ENCODE measurements at places on chromosomes 3 and 15.

GRCh38 chr3:121836481-121836880 lies 1.5 kb downstream of the EAF2 start:
- DNase-seq: no peak

- DNase-seq: no peak
Measured at GRCh38 chr3:123047062-123047319, 19.4 kb upstream of the SEMA5B start.

DNA sequence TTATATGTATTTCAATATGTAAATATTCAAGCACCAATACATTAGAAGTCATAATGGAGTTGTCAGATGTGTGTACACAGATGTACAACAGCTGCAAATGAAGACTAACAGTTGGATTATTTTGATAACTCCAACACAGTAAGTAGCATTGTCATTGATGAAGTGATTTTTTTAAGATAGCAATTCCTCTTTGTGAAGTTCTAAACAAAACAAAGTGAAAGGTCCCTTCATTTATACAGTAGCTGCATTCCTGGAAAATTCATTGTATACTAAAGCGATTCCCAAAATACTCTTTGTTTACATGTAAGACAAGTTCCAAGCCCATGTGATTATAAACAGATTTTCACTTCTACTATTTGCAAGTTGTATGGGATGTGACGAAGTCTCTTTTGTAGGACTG lies 114.7 kb downstream of the B3GALNT1 start:
- no peak for DNase-seq

DNA sequence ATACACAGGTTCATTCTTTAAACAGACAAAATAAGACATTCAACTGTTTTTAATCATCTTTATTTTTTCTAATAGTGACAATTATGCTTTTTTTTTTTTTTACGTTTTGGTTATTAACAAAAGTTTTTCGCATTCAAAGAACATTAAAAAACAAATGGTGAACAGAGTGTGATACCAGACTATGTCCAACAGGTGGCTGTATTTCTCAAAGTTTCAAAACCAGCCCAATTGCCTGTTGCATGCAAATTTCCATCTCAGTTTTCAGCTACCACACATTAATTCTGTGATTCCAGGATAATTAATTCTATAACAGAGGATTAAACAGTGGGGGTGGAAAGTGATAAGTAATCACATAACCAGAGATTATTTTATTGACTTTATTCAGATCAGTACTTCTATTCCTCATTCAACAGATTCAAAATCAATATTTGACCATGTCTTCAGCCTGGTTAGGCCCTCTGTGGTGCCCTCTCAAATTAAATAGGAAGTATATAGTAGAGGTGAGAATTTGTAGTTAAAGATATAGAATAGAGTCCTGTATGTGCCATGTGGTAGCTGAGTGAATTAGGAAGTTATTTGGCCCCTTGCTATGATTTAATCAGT lies 122.2 kb upstream of the DCBLD2 start:
- peak; percentile 5 for DNase-seq

- no peak for DNase-seq
Measured at GRCh38 chr3:115239717-115240116, 92.6 kb upstream of the ZBTB20 start.

GRCh38 chr3:171658841-171659240 lies 151.4 kb downstream of the PLD1 start:
- DNase-seq: no peak

- DNase-seq: peak; percentile 67
Measured at GRCh38 chr15:63708126-63708772, 111.1 kb downstream of the FBXL22 start.

DNA sequence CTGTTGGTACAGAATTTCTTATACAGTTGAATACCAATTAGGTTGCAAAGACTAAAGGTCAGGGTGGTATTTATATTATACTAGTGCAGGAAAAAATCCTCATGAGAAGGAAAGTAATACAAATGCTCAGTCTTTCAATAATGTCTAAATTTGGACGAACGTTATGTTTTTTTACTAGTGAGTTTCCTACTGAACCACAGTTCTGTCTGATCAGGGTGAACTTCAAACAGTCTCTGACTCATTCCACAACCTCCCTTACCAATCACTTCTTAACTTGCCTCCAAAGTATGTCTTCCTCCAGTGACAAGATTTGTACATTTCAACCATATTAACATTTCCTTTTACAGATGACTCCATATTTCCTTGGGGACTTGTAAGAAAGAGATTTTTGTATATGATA lies 3.4 kb downstream of the TMEM212 start:
- no peak for DNase-seq

DNA sequence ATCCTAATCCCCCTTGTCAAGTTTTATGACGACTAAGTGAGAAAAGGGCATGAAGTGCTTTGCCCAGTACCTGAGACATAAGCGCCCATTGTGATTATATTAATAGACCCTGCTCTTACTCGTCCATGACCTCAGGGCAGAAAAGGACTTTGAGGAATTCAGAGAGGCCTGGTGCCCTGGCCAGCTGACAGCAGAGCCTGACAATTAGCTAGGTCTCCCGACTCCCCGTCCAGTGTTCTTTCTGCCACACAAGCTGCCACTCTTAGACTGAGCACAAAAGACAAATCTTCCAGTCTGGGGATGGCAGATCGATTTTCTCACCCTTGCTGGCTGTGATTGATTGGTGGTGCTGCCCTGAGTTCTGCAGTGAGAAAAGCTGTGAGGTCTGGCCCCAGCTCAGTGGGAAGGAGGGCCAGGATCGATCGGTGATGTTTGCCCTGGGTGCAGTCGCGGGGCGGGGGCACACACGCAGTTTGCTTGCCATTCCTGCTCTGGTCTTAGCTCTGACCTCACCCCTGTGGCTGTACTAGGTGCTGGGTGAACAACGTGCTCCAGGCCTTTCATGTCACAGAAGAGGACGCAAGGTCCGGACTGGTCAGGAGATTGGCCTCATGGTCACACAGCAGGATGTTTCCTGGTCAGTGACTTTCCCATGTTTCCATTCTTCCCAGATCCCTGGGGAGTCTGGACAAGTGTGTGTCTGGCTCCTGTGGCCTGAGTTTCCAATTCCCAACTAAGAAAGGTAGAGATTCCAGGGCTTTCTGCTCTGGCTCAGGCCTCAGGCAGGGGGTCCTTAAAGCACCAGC lies 67.4 kb upstream of the TLE3 start:
- no peak for DNase-seq
